ENCODE measurements at places on chromosomes 2 and 18.

DNA sequence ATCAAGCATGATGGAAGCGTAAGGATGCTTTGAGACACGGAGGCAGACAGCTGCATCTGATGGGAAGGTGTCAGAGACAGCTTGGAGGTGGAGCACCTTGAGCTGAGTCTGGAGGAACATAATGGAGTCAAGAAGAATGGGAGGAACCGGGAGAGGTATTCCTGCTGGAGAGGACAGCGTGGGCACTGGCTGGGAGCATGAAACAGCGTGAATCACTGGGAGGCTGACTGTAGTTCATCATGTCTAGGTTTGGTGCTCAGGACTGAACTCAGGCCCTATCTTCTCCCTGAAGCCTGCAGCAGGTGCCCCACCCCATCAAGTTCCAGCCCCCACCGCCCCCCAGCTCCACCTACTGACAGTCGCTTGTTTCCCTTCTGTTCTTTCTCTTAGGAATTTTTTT, 98.6 kb downstream of the TMEM17 start:
- DNase-seq, result no peak

- no peak for DNase-seq
Measured at GRCh38 chr18:40046596-40046995, 1908.4 kb upstream of the PIK3C3 start.

- no peak for DNase-seq
Measured at GRCh38 chr18:6004119-6004518, 108.8 kb upstream of the TMEM200C start.

GRCh38 chr2:231342061-231342711, 53.3 kb upstream of the B3GNT7 start:
- peak; percentile 98 for DNase-seq

GRCh38 chr2:43787895-43788294, 14.1 kb downstream of the DYNC2LI1 start:
- no peak for DNase-seq
